ENCODE measurements at places on chromosomes 3 and 15.

- no peak for DNase-seq
Measured at GRCh38 chr3:172530566-172530965, 7.3 kb upstream of the TNFSF10 start.

DNA sequence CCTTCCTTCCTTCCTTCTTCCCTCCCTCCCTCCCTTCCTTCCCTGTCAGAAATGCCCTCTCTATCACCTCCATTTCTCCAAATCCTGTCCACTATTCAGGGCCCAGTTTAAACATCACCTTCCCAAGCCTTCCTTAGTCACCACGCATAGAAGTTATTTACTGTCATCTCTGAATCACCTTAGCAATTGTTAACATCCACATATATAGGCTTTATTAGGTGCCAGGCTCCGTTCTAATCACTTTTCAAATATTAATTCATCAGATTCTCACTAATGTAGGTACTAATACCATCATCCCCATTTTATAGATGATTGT is 1.1 kb upstream of the MAGEF1 start:
- DNase-seq, result no peak

DNA sequence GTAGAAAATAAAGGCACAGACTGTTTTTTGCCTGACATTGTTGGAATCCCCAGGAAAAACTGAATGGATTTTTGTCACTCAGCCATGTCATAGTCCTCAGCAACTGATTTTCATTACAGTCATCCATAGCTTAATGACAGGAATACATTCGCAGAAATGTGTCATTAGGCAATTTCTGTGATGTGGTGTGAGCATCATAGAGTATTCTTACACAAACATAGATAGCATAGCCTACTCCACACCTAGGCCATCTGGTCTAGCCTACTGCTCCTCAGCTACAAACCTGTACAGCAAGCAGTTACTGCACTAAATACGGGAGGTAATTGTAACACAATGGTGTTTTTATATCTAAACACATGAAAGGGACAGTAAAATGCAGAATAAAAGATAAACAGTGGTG is 34.4 kb upstream of the FBN1 start:
- no peak for DNase-seq

DNA sequence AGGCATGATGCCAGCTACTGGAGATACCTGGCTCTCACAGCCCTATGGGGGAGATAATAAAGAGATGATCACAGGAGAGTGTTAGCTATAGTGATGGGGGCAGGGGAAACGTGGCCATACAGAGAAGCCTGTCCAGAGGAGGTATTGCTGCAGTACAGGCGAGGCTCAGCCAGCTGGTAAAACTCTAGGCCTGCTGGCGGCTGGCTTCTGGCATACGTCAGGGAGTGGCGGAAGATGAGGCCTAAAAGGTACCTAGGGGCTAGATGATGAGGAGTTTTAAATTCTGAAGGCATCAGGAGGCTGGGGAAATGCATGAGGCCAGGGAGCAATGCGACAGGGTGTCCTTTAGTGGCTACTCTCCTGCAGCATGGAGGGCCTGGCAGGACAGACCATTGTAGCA is 110.7 kb downstream of the EEFSEC start:
- DNase-seq, result no peak

DNA sequence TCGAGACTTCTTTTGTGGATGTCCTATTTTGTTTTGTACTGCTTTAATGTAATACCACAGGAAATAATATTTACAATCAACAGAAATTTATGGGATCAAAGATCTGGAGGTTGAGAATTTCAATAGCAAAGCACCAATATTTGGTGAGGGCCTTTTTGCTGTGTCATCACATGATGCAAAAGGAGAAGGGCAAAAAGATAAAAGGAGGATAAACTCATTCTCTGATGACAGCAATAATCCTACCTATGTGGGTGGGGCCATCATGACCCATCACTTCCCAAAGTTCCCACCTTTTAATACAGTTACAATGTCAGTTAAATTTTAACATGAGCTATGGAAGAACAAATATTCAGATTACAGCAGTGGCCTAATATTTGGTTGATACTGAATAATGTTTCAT is 832.9 kb downstream of the OTOL1 start:
- DNase-seq, result no peak

GRCh38 chr3:71784914-71785531 is at the start of gene PROK2:
Gene PROK2, minus strand, starts transcription at chr3:71785148. Its CDS starts 96 bp downstream, at chr3:71785052.
- peak; percentile 25 for DNase-seq

- no peak for DNase-seq
Measured at GRCh38 chr3:175187586-175187985, 328.5 kb downstream of the NAALADL2 start.

GRCh38 chr15:88644741-88645140 is 5.9 kb downstream of the ISG20 start:
- DNase-seq, result no peak

- no peak for DNase-seq
Measured at GRCh38 chr3:12231431-12231830, 57.4 kb upstream of the PPARG start.

GRCh38 chr3:19954676-19955075 is 7.8 kb downstream of the RAB5A start:
- DNase-seq, result no peak

DNA sequence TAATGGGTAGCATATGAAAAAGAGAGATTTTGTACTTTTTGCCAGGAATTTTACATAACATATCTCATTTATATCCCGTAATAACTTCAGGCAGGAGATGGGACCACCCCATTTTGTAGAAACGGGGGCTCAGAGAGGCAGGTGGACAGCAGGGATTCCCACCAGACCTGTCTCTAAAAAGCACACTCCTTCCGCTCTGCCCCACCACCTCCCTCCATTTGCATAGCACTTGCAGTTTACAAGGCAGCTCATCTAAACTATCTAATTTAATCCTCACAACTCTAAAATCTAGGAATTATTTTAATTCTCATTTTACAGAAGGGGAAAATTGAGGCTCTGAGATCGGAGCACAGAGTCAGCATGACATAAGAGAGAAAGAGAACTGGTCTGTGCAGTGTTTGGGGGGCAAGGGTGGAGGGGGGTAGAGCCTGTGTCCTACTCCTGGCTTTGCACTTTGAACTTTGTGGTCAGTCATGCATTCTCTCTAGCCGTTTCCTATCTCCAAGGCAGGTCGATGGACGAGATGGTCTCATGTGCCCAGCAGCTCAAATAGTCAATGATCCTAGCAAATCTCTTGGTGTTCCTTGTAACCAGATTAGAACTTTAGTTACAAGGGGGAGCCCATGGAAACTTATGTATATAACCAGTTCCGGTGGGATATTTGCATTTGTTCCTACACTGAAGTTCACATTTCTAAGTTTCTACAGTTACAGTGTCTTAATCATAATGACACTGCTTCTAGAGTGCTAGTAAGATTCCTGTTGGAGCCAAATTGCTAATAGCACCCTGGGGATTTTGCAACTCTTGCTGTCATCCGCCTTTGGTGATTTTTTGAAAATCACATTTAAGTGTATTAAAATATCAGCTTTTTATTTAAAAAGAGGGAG is 18.6 kb downstream of the CRYGS start:
- no peak for DNase-seq

- DNase-seq, result no peak
Measured at GRCh38 chr3:18044971-18045880, 302.8 kb upstream of the TBC1D5 start.
